ENCODE measurements at places on chromosomes 2 and 18. TPM values are rescaled to one million over a fixed set of nuclear protein-coding genes. Genes with fewer than 3 reads are reported as not detected.
A peak's percentile ranks its signal among the peaks of the same experiment; 100 is the strongest.

DNA sequence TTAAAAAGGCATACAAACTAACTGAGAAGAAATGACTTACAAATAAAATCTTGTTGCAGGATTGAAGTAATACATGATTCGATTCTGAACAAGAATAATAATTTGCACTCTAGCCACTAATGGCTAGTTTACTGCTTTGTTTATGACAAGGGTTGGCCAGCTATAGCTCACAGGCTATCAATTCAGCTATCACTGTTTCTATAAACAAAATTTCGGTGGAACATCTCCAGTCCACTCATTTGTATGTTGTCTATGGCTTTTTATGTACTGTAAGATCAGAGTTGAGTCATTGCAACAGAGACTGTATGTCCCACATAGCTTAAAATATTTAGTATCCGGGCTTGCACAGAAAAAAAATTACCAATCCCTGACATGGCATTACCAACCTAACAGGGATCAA lies 543.7 kb upstream of the CNTNAP5 start:
- DNase-seq: peak; percentile 47

DNA sequence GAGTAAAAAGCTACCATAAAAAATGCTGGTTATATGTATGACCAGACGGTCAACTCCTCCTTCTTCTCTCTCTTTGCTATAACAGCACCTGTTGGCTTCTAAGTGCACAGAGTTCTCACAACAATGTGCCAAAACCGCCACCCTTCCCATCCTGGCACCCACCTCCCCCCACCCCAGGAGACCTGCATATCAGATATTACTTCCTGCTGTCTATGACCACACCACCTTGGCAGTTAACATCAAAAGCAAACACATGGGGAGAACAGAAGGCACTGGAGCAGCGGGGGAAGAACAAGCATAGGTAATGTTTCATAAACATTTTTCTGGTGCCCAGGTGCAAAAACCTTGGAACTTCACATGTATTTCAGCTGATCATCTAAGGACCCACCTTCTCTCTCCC lies 15.5 kb downstream of the SPRED2 start:
- DNase-seq: no peak

GRCh38 chr18:48862678-48863270 lies 88.0 kb downstream of the SMAD7 start:
- no peak for DNase-seq

DNA sequence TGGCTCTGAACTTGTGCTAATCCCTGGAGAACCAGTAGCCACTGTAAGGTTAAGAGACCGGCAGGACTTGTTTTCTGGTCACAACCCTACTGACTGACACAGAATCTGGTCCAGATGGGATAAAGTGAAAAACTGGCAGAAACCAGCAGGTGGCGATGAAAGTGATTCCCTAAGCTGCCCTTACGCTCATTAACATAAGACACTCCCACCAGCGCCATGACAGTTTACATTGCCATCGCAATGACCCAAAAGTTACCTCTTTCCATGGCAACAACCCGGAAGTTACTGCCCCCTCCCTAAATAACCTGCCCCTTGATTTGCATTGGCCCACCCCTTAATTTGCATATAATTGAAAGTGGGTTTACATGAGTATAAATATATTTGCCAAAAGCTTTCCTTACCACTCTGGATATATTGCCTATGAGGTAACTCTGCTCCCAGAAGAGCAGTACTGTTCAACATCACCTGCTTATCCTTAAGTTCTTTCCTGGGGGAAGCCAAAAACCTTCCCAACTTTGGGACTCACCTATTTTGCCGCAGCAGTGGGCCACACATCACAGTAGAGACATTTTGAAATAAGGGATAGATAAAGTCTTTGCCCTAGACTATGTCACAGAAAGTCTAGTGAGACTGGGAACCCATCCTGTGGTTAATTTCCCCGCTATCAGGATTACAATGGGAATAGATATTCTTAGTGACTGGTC lies 35.8 kb upstream of the AFF3 start:
- no peak for DNase-seq

GRCh38 chr2:100935372-100935752 lies 66.7 kb upstream of the RPL31 start:
- no peak for DNase-seq

GRCh38 chr2:204971206-204971907 lies 426.1 kb downstream of the PARD3B start:
- DNase-seq: no peak

The IL1B gene
- 1.2 TPM for polyA plus RNA-seq

The SNTG2 gene
- 0.85 TPM for polyA plus RNA-seq

The PROKR1 gene
- polyA plus RNA-seq: 0.07 TPM

The NCOA1 gene
- 61.0 TPM for polyA plus RNA-seq

The CD8B2 gene
- polyA plus RNA-seq: 0.93 TPM

Measured in right lung (tissue), 10 donors.